ENCODE measurements at places on chromosomes 3 and 15.
A peak's percentile ranks its signal among the peaks of the same experiment; 100 is the strongest.

DNA sequence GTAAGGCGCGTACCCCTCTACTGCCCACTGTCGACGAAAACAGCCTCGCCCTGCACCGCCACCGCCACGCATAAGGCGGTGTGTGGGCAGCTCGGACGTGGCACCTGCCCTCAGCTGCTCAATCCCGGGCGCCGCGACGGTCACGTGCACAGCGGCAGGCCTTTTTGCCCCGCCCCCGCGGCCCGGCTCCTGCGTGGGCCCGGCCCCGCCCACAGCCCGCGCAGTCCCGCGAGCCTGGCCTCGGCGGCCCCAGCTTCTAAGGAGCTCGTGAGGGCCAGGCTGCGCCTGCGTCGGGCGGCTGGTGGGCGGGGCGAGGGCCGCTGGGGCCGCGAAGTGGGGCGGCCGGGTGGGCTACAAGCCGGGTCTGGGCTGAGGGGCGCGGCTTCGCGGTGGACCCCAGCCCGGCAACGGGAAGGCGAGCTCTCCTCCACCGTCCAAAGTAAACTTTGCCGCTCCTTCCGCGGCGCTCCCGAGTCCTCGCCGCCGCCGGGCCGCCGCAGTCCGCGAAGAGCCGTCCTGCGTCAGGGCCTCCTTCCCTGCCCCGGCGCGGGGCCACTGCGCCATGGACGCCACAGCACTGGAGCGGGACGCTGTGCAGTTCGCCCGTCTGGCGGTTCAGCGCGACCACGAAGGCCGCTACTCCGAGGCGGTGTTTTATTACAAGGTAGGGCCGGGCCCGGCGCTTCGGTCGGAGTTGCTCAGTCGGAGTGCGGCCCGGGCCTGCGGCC, at the start of gene CAPN7:
CAPN7 (plus strand) TSS at position 313 of the 728 bp plus-strand sequence; CDS start at position 563, 250 bp downstream.
- no peak for DNase-seq

- DNase-seq: no peak
Measured at GRCh38 chr3:12986521-12986920, 86.7 kb downstream of the IQSEC1 start.

DNA sequence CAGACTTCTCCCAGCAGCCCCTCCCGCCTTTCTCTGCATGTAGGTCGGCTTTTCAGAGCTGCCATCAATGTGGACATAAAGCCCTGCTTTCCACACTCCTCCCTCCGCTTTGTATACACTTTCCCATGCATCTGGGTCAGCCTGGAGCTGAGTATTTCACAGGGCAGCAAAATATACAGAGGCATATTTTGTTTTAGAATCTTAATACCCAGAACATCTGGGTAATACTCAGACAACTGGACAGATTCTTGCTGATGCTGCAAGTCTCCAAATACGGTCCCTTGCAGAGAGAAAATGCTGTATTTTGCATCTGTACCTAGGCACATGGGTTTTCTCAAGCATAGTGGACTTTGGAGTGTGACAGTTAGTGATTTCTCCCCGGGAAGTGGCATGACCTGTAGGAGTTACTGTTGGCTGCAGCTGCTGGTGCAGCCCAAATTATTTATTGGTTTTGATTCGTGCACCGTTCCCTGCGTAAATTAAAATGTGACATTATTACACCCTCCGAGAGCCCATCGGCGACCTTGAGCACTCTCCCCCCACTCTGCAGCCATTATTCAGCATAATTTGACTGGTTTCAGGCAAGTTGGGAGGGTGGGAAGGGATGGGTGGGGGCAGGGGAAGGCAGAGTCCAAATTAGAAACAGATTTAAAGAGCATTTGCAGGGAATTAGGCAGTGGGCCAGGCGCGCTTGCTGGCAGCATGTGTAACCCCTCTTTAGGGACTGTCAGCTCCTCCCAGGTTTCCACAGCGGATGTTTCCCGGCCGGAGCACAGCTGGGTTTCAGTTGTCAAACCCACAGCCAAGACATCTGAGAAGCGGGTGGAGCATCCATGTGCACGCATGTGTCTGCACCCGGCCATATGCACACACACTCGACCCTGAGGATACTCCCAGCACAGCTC, 100.8 kb downstream of the CPN2 start:
- DNase-seq: no peak

DNA sequence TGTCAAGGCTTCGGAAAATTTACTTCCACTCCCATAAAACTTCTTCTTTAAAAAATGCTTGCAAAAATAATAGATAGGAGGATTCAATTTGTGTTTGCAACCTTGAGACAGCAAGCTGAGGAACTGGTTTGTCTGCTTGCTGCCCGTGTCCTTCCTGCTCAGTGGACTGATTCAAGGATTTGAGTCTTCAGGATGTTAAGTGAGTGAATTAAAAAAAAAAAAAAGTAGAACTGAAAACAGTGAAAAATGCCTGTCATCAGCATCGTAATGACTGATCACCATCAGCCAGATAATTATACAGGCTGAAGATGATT, 453.7 kb downstream of the FGF12 start:
- no peak for DNase-seq

GRCh38 chr3:141901914-141902313, 25.5 kb downstream of the ATP1B3 start:
- DNase-seq: no peak

GRCh38 chr3:29335438-29335837, 54.6 kb downstream of the RBMS3 start:
- DNase-seq: peak; percentile 5

- DNase-seq: no peak
Measured at GRCh38 chr15:90354986-90355385, 2.9 kb downstream of the ZNF774 start.

GRCh38 chr3:121624147-121624899, 31.1 kb downstream of the FBXO40 start:
- DNase-seq: no peak

- DNase-seq: no peak
Measured at GRCh38 chr3:34263101-34263621, 464.7 kb downstream of the PDCD6IP start.

- no peak for DNase-seq
Measured at GRCh38 chr15:68517285-68517761, 61.5 kb upstream of the CORO2B start.

- DNase-seq: no peak
Measured at GRCh38 chr15:95141486-95141885, 910.1 kb downstream of the MCTP2 start.

- DNase-seq: no peak
Measured at GRCh38 chr3:155029941-155030340, 50.2 kb upstream of the MME start.

DNA sequence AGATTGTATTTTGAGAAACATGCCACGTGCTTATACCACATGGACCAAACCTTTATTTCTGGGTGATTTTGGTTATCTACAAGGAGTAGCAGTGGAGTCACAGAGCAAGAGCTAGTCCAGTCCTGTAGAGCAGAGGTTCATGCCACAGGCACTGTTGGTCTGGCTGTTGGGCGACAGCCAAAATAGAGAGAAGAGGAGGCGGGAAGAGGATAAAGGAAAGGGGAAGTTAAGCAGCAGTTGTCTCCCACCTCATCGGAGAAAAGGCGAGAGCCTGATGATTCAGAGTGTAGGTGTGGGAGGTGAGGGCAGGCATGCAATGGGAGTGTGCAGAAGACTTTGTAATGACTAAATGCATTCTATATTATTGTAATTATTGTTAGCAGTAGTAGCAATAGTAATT, 237.5 kb upstream of the ROPN1 start:
- DNase-seq: no peak
